ENCODE measurements at places on chromosomes 4 and X.

- no peak for DNase-seq
Observed at GRCh38 chr4:32427566-32427965, 1707.4 kb downstream of the PCDH7 start.

DNA sequence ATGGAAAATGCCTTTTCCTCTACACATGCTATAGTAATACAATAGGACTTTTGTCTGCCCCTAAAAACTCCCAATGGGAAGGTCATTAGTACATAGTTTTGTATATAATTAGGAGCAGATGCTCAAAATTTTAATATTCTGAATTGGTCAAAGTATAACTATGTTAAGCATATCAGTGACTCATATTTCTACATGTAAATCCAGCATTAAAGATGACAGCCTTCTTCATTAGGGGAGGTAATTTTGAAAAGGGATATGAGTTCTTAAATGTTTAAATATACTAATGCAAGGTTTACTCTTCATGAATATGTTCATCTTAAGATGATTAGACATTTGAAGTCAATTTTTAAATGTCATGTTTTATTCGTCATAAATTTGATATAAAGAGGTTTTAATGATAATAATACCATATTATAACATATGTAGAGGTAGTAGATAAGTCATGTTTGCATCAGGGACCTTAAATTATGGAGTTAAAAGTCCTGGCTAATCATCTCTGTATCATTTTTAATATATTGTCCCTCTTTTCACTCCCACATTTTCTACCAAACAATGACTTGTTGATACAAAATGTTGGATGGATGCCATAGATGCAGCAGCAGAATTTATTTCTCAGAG lies 218.8 kb downstream of the STPG2 start:
- no peak for DNase-seq

DNA sequence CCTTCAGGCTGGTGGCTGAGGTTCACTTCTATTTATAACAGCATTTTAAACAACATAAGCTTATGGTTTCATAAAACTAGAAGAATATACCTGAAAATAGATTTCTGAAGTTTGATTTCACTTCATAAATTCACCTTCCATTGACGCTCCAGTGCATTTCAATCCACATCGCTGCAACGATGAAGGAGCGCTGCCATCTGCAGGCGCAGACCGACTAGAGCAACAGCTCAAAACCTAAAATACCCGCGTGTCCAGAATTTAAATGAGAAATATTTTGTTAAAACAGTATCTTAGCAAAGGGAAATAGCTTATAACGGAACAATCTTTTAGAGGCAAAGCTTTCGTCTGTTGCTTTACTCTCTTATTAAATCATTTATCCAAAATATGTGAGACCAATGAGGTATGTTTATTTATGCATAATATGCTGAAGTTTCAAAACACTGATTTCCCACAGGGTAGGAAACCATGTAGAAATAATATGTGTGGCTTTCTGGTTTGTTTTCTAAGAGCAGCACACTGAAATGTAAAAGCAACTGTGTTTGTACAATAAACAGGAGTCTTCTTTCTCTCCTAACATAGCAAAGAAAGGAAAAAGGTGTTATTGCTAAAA lies 816.4 kb upstream of the FRG1 start:
- peak; percentile 7 for DNase-seq

DNA sequence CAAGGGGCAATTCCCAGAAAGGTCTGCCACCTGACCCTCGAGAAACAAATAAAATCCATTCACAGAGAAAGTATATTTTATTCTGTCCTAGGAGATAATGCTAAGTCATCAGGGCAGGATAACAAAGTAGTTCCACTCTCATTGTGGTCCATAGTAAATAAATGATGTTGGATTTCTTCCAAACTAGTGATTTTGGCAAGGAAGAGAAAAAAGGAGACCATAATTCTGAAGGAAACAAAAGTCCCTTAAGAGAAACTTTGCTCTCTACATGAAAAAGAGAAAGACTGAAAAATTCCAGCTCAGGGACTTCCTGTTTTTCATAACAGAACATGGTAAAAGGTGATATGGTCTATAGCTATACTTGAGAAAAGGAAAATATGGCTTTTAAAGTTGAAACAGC lies 71.5 kb upstream of the DDX60 start:
- DNase-seq, result no peak

- no peak for DNase-seq
Observed at GRCh38 chrX:110698696-110699095, 96.9 kb downstream of the CHRDL1 start.

- DNase-seq, result no peak
Observed at GRCh38 chrX:155334486-155335336, at the start of gene CLIC2. TSS of gene CLIC2 (minus strand) at chrX:155334614. CDS start at chrX:155334427, 187 bp downstream.

- DNase-seq, result no peak
Observed at GRCh38 chr4:22201256-22201655, 252.7 kb upstream of the KCNIP4 start.

DNA sequence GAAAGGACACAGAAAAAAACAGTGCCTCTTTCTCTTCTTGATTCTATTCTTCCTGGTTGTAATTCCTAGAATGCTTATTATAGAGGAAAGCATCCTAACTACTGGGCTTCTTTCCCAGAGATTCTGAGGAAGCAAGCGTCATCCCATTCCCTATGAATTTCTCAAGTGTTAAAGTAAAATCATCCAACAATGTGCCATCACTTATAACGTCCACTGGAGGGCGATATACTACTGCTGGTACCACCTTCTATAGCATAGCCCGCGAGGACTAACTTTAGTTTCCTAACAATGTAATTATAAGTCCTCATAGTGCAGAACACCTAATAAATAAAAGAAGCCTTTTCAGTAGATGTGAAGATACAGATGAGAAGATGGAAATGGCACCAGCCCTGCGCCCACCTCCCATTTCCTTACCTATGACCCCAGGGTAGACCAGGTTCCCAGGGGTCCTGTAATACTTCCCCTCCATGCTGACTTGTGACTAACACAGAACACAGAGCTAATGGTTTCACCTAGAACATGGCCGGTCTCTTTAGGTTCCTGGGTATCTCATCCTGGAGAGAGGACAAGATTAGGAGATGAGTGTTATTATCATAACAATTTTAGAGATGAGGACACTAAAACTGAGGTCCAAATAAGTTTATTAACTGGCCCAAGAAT lies 4.2 kb downstream of the CENPVL3 start:
- DNase-seq, result peak; percentile 12

GRCh38 chrX:53445977-53446376 lies 11.8 kb upstream of the HSD17B10 start:
- DNase-seq, result peak; percentile 56

- no peak for DNase-seq
Observed at GRCh38 chrX:150405006-150405405, 41.9 kb downstream of the MAMLD1 start.

- DNase-seq, result no peak
Observed at GRCh38 chr4:184854673-184855072, 28.9 kb upstream of the ACSL1 start.

DNA sequence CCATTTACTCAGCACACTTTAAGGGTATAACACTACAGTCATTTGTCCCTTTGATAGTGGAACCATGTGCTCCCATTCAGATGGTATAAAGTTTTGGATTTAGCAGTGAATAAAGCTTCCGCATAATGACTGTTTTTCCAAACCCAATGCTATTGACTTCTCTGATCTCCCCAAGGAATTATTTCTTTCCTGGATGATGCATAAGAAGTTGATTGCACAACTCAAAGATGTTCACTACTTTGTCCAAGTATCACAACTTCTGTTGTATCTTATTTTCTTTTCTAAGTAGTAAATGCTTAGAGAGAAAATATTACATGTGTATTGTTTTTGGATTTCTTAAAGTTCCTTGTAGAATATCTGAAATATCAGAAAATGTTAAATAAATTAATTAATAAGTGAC lies 300.2 kb downstream of the GPM6A start:
- no peak for DNase-seq

- no peak for DNase-seq
Observed at GRCh38 chrX:30973784-30974427, 84.9 kb upstream of the TAB3 start.

GRCh38 chrX:3378156-3378555 lies 31.7 kb upstream of the MXRA5 start:
- DNase-seq, result no peak
